ENCODE measurements at places on chromosomes 6 and 20.

- DNase-seq: no peak
Observed at GRCh38 chr6:85432554-85432953, 17.3 kb upstream of the NT5E start.

GRCh38 chr6:17220040-17220910 is 60.9 kb upstream of the RBM24 start:
- no peak for DNase-seq

GRCh38 chr20:667351-668034 is 8.1 kb downstream of the SCRT2 start:
- no peak for DNase-seq

GRCh38 chr6:102026649-102027048 is 633.1 kb downstream of the GRIK2 start:
- DNase-seq: no peak

- DNase-seq: no peak
Observed at GRCh38 chr20:59062081-59062480, 19.5 kb upstream of the PRELID3B start.

GRCh38 chr6:96844530-96844929 is 7.3 kb upstream of the GPR63 start:
- no peak for DNase-seq

- no peak for DNase-seq
Observed at GRCh38 chr6:46862381-46862780, 59.4 kb downstream of the ADGRF5 start.

- no peak for DNase-seq
Observed at GRCh38 chr20:24871480-24872213, 77.4 kb upstream of the CST7 start.

DNA sequence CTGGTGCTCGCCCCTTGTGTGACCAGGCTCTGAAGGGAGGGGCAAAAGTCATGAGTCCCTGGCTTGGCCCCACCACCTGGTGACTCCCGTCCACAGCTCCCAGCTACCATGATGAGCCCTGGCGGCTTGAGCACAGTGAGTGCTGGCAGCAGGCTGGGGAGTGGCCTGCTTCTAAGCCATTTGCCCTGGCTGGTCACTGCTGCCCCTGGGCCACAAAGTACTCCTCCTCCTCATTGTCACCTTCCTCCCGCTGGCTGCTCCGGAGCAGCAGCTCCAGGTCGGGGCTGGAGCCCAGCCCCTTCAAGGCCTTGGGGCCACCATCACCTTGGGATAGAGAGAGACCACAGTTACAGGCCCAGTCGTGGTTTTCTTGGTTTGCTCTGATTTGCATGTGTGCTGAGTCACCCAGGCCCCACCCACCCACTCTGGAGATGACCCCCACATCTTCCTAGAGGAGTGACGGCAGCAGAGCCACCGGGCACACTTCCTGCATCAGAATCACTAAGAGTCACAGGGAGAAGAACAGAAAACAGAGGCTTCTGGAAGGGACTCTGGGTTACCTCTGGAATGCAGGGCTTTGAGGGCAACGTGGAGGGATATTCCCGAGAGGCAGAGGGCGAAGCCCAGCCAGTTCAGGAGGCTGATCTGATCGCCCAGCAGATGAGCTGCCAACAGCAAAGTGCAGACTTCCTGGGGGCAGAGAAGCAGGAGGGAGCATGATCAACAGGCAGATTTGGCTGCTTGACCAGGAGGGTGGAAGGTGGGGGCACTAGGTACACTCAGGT is 42.1 kb upstream of the CDH22 start:
- no peak for DNase-seq

DNA sequence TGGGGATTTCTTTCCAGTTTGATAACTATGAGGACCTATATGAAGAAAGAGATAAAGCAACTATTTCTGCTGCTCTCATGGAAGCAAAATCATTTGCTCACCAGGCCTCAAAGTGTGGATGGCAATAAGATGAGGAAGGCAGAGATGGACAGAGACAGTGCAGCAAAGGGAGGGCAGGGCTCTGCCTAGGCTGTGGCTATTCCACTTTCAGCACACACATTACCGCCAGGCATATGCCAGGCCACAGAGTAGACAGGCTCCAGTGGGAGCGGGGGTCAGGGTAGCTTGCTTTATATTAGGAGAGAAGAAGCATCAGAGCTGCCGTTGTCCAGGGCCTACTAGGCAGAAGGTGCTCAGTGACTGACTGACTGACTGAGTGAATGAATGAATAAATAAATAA is 40.9 kb downstream of the BCL2L1 start:
- no peak for DNase-seq

DNA sequence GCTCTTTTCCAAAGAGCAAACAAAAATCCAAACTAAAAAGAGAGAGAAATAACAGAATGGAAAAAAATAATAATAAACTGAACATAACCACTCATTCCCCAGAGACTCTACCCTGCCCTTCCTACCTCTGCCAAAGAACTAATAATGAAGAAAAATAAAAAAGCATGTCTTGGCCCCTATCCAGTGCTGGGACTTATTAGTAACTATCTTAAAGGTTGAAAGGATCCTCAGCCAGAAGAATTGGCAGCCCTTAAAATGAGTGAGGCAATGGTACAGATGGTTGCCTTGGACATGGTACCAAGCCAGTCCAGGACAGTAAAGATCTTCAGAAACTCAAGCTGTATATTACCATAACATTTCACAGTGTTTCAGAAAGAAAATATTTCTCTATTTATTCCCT is 279.3 kb downstream of the HACE1 start:
- DNase-seq: no peak

DNA sequence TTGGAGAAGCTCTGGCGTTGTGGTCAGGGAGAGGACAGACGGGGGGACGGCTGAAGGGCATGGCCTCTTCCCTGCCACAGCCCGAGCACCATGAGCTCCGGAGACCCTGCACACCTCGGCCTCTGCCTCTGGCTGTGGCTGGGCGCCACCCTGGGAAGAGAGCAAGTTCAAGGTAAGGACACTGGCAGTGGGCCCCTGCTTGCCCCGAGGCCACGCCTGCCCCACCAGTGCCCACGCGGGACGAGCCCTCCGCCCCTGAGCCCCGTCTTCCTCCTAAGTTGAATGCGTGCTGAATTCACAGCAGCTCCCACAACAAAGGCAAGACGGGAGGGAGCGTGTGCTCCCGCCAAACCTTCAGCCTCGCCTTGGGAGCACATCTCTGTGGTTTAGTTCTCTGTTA is 2.0 kb downstream of the COL20A1 start:
- DNase-seq: no peak

DNA sequence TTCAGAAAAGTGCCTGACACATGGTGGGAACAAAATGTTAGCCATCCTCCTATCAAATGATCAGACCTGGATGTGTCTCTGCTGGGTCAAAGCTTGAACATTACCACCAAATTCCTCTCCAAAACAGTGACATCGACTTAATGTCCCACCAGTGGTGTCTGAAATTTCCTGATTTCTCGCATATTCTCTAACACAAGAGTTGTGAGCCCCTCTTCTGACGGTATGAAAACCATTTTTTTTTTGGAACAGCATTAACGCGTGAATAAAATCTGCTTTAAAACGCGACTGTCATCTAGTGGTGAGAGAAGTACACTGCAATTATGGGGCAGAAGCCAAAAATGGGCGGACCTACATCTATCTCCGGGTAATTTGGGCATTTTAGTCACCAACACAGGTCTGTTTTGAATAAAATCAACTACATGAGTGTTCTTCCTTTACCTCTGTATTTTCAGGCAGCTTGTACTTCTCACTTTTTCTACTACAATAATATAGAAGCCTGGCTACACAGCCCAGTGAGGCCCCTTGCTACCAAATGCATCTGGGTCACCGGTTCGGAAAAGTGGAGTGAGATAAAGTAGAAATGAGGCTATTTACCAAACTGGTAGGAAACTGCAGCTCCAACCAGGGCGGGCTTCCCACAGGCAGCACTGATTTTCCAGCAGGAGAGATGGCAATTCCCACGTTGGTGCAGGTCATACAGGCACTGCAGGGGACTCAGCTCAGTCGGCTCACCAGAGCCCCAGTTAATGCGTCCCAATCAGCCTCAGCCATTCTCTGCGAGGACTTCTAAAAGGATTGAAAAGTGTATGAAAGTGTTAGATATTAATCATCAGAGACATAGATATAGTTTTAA is 27.4 kb downstream of the MGME1 start:
- peak; percentile 39 for DNase-seq

DNA sequence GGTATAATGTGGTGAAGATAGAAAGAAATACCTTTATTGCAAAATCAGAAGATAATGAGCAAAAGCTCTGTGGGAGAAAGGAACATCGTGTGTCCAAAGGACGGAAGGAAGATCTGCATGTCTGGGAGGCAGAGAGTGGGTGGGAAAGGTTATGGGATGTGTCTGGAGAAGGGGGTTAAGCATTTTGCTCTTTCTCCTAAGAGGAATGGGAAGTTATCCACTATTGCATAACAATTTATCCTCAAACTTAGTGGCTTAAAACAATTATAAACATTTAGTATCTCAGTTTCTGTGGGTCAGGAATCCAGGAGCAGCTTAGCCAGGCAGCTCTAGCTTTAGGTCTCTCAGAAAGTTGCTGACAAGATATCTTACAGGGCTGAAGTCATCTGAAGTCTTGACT is 229.1 kb upstream of the CITED2 start:
- DNase-seq: no peak

DNA sequence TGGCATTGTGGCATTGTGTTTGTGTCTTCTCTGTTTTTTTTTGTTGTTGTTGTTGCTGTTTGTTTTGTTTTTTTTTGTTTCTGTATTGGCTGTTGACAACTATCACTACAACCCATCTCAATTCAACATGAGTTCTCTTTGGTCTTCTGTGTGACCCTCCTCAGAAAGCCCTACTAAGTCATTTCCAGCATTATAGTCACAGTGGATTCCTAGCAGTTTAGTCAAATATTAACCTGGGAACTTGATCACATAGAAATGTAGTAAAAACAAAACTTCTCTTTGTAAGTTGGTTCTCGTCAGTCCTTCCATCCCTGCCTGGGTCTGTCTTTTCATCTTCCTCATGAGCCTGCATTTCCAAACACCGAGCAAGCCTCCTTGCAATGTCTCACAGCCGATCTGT is 16.8 kb downstream of the SLC17A2 start:
- no peak for DNase-seq

DNA sequence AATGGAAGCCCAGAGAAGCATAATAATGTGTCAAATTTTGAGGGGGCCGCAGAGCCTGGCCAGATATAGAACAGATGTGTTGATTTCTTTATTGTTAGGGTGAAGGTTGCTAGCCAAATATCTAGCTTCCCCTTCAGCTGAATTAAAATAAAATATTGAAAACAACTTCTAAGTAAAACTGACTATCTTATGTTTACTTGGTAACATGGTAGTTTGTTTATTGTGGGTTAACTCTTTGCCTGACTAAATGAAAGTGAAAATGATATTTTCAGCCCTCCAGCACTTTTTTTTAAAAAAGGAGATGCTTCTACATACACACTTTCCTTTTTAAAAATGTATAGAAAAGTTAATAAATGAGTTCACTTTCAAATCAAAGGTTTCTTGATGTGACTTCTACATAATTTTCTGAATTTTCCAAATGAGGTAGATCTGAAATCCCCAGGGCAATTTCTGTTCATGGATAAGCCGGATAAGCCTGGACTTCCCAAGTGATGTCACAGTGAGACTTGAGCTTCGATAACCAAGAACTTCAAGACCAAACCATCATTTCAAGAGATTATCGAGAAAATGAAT is 172.1 kb upstream of the OLIG3 start:
- DNase-seq: no peak

- DNase-seq: no peak
Observed at GRCh38 chr6:148573922-148574321, 172.9 kb upstream of the UST start.

- DNase-seq: no peak
Observed at GRCh38 chr6:24536466-24536865, 41.7 kb downstream of the ALDH5A1 start.

- DNase-seq: no peak
Observed at GRCh38 chr20:8154638-8155037, 22.6 kb downstream of the PLCB1 start.

DNA sequence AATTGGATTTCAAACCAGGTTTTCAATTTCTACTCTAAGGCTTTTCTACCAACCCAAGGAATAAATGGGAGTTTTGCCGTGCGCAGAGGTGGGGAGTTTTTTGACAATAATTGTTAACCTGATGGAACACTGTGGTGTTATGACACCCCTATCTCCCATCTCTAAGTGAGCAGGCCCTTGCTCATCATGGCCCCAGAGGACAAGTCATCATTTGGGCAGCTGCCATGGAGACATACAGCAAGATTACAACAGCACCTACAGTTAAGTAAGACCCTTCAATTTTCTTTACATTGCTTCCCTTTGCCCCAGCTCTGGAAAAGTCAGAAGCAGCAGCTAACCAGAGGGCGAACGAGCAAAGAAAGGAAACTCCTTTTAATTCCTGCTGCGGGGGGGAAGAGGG is 54.3 kb downstream of the ADGRF5 start:
- no peak for DNase-seq

DNA sequence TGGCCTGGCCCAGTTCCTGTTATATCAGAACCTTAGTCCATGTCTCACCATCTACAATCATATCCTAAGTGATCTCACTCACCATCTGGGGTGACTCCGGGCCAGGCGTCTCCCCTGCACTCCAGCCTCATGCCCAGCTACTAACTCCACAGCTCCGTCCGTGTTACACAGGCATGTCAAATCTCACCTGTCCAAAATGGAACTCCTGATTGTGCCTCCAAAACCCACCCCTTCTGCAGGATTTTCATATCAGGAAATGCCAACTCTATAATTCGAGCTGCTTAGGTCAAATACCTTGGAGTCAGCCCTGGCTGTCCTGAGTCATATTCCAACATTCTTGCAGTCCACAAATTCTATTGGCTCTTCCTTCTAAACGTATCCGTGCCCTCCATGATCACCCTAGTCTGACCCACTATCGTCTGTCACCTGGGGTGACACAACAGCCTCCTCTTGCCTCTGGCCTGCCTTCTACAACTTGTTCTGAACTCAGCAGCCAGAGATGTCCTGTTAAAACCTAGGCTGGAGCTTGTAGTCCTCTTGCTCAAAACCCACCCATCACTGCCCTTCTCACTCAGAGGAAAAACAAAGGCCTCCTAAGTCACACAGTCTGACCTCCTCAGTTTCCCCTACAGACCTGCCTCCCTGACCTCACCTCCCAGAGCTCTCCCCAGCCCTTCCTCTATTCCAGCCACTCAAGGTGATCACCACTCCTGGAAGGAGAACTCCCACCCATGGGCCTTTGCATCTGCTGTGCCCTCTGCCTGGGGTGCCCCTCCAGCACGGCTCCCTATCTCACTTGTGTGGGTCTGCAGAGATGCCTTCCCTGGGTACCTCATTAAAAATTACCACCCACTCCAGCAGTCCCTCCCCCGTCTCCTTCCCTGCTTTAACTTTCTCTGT is 85.3 kb upstream of the SIRPA start:
- no peak for DNase-seq

GRCh38 chr6:105851113-105851580 is 235.0 kb upstream of the PRDM1 start:
- no peak for DNase-seq

DNA sequence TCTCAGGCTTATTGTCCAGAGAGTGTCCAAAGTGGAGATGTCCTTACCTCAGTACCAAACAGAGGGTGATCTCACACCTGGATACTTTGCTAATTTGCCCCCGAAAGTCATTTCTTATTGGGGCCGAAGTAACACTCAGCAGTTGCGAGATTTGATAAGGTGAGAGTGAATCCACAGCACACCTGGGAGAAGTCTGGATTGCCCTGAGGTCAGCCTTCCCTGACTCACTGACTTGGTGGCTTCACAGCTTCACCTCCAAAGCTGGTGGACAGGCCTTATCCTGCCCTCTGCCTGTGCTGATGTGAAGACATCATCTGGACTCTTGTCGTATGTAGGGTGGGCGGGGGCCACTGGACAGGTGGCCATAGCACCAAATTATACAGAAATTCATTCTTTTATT is 101.9 kb upstream of the ARMC2 start:
- DNase-seq: no peak

- DNase-seq: no peak
Observed at GRCh38 chr6:124294574-124295200, 491.0 kb downstream of the NKAIN2 start.

- DNase-seq: peak; percentile 57
Observed at GRCh38 chr20:17898548-17898994, 70.0 kb downstream of the SNX5 start.
